SW 1271 (cell line): ENCODE measurements at places on chromosomes 2 and 18.

DNA sequence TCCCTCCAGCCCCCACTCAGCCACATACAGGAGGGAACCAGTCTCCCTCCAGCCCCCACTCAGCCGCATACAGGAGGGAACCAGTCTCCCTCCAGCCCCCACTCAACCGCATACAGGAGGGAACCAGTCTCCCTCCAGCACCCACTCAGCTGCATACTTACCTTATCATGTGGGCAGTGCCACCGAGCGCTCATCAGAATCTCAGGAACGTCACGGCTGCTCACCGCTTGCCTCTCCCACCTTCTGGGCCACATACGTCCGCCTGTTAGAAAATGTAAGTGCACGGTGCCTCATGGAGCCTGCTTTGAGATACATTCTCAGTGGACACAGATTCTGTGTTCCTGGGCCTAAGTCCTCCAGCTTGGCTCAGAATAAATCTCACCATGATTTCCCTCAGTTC is 124.8 kb downstream of the PXDN start:
- no peak for DNase-seq

DNA sequence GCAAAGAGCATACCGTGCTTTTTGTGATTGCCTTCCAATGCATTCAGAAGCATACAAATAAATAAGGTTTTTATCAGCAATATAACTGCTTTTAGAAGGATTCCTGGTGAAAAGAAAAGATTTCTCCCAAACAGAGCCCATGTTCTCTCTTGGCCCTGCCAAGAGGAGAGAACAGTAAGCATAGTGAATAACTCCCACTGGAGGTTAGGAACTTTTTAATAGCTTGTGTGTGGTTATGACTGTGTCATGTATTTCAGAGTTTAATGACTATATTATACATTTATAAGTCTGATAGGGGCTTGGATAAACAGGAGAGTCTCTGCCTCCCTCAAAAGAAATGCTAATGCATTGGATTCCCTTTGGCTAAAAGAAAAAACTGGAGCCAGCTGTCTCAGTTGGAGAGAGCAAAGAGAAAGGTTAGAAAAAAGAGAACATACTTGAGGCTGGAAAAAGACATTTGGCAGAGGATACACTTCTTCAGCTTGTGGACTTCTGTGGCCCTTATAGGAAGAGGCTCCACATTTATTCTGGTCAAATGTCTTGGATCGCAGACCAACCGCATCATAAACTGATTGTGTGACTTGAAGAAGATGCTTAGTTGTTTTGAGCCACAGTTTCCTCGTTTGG is 63.0 kb upstream of the SPRED2 start:
- no peak for DNase-seq

- no peak for DNase-seq
These were observed 22.3 kb downstream of the CLASP1 start for GRCh38 chr2:121626777-121627524.

DNA sequence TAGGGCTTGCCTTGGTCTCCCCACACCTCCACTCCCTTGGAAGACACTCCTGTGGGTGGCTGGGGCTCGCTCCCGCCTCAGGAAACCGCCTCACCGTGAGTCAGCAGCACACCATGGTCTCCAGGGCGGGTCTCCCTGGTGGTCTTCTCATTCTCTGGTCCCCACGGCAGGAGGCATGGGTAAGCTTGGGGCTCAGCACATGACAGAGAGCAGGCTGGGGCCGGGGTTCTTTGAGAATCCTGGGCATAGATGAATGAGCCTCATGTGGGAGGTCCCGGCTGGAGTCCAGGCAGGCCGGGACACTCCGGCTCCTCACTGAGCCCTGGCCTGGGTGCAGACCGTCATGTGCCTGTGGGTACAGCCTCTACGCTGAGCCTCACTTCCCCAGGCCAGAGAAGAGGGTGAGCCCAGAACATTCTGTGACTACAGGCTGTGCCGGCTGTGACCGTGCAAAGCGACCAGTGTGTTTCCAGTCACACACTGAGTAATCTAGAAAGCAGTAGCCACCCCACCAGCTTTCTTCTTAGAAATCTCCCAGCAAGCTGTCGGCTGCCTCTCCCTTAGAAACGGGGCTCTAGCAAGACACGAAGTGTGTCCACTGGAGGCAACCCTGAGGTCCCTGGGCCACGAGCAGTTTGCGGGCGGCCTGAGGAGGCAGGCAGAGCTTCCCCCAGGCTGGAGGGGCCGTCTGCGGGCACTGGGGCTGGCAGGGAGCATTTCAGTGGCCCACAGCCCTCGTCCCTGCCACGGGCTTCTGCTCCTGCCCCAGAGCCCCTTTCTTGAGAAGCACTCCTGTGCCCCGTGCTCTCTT is 93.1 kb downstream of the RHOB start:
- no peak for DNase-seq

- no peak for DNase-seq
These were observed 17.9 kb downstream of the CAPN10 start for GRCh38 chr2:240604291-240604938.

- DNase-seq: no peak
These were observed 388.6 kb upstream of the TNP1 start for GRCh38 chr2:217248312-217248935.

DNA sequence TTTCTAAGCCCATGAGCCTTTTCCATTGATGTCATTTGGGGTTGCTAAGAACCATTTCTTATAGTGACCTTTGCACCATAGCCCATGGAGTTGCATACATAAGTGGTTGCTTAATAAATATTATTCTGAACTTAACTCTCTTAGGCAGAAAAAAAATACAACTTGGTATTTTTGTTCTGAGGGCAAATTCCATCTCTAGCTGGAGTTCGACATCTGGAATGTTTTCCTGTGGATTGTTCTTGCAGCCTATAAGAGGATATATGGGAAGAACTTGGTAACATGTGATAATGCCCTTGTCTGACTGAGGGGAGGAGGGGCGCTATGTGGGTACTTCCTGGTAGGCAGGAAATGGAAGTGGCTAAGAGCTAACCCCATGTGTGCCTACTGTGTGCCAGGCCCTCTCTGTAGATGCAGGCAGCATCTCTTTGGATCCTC is 20.7 kb downstream of the IGFBP2 start:
- DNase-seq: no peak

GRCh38 chr18:75799449-75800330 is 372.2 kb upstream of the SMIM21 start:
- DNase-seq: no peak
